ENCODE measurements at places on chromosomes 6 and 20.

GRCh38 chr6:92887871-92888270 lies 531.5 kb downstream of the EPHA7 start:
- DNase-seq: no peak

GRCh38 chr6:166379103-166379586 lies 3.6 kb downstream of the MPC1 start:
- no peak for DNase-seq

DNA sequence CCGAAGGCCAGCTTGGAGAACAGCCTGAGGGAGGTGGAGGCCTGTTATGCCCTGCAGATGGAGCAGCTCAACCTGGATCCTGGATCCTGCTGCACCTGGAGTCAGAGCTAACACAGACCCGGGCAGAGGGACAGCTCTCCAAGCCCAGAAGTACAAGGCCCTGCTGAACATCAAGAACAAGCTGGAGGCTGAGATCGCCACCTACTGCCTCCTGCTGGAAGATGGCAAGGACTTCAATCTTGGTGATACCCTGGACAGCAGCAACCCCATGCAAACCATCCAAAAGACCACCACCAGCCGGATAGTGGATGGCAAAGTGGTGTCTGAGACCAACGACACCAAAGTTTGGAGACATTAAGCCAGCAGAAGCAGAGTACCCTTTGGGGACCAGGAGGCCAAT lies 223.5 kb upstream of the ID4 start:
- no peak for DNase-seq

DNA sequence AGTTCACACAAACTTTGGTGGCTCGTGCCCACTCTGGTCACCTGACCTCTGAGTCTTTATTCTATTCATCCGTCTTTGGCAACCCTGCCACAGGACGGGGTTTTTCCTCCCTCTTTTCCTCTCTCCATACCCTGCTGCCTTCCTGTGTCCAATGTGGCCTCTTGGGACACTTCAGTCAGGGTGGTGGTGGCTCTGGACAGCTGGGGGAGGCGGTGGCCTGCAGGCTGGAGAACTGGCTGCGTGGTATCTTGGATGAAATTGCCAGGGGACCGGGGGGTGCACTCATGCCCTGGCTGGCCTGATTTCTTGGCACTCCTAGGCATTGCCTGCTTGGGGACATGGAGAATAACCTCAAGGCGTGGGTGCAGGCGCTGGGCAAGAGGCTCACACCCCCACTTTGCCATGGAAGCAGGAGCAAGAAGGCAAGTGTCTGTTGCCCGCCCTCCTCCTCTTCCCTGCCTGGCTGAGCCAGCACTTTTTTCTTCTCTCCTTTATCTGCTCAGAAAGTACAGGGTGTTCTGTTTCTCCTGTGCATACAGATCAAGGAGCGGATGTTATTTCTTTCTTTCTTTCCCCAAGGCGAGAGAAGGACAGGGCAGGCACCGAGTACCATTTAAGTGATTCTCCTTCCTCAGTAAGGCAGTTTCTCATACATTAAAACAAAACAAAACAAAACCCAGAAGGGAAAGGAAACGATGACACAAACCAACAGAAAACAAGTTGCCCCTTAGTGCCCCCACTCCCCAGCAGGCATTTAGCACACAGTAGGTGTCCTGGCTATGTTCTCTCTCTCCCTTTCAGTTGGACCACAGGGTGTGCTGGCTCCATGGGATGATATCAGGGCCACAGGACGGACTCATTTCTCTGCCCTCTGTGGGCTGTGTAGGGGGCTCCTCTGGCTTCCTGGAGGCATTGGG lies 155.5 kb upstream of the RNF24 start:
- no peak for DNase-seq

DNA sequence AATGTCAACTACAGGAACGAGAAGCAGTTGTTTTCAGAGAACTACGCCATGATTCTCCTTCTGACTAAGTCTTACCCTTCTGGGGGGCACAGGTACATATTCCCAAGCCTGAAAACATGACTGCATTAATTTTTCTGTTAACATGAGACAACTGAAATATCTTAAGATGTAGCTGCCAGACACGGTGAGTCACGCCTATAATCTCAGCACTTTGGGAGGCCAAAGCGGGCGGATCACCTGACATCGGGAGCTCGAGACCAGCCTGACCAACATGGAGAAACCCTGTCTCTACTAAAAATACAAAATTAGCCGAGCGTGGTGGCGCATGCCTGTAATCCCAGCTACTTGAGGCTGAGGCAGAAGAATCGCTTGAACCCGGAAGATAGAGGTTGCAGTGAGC lies 21.7 kb downstream of the TBC1D20 start:
- no peak for DNase-seq

DNA sequence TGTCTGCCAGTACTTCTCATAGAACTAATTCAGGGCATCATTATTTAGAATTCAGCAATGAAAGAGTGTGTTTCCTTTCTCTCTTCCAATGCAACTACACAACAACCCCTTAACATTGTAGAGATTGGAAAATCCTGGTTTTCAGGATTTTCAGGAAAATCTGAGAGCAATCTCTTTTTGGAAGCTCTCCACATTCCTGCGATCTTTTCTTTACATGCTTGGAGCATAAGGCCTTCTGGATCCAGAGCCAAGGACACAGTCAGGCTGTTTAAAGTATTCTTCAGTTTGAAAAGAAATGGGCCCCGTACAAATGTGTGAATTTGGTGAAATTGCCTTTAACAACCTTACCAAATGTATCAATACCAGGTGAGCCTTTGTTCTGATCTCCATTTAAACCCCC lies 469.7 kb downstream of the PKHD1 start:
- no peak for DNase-seq

- DNase-seq: no peak
Measured at GRCh38 chr6:168032005-168032760, 34.7 kb downstream of the KIF25 start.

GRCh38 chr6:151630991-151631655 lies 137.3 kb downstream of the CCDC170 start:
- DNase-seq: no peak

DNA sequence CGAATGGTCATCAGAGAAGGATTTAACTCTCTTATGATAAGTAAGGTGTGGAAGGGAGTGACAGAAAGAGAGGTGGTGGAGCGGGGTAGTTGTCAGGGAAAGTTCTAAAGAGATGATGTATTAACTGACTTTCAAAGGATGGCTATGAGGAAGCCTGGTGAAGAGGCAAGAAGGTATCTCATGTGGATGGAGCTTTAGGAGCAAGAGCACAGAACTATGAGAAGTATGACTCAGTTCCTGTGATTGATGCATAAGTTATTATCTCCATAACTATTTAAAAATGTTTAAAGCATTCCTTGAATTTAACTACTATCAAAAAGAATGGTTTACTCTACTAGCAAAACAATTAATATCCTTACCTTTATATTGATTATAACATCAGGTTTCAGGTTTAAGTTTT lies 28.8 kb downstream of the AK9 start:
- DNase-seq: no peak

DNA sequence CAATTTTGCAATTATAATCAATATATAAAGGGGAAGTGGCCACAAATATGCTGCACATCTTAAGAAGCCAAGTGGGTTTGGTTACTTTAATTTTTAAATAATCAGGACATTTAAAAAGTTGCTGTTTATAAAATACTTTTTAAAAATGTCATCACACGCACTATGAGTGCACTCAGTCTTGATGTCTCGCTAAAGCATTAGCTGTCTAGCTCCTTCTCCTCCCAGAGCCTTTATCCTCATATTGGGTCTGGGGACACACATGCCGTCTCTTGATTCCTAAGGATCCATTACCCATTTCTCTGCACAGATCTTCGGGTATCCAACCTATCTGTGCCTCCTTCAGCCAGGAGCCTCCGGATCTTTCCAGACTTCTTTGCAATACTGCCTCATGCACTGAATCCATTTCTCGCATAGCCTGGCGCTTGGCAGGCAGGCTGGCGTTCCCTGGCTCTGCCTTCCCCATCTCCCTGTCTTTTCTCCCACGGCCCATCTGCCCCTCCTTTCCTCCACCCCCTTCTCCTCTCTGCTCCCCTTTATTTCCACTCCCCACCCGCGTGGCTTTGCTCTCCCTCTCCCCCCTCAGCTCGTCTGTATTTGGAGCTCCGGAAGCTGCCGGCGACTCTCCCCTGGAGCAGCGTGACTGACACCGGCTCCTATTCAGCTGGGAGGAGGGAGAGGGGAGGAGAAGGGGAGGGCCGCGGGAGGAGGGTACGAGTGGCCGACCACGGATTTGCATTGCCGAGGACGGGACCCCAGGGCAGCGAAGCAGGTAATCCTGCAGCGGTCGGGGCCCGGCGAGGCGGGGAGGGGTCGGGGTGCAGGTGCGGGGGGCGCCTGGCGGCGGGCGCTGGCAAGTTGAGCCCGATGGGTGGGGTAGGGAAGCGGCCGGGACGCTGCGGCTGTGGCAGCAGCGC lies at the start of gene CAP2:
Gene CAP2 (plus strand): TSS at position 618 of the 914 bp plus-strand sequence. CDS start 27,961 bp downstream, outside the sequence.
- DNase-seq: peak; percentile 14

- no peak for DNase-seq
Measured at GRCh38 chr6:92723390-92723931, 695.9 kb downstream of the EPHA7 start.

- no peak for DNase-seq
Measured at GRCh38 chr20:10806539-10806938, 132.7 kb upstream of the JAG1 start.

- no peak for DNase-seq
Measured at GRCh38 chr6:11111769-11112437, 378 bp upstream of the ERVFRD-1 start.

DNA sequence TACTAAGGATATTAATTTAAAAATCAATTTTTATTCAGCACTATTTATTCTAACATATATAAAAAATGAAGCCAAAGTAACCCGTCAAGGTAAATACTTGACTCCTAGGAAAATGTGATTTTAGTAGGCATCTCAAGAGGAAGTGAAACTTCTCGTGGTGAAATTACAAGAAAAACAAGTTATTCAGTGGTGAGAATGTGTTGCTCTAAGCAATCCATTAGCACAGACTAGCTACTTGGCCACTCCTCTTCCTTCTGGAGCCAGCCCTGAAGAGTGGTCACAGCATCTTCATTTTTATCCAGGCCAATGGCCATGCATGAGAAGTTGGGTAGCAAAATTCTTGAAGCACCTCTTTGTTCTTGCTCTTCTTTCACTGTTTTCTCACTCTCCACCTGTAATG lies 40.4 kb upstream of the GFRAL start:
- no peak for DNase-seq

DNA sequence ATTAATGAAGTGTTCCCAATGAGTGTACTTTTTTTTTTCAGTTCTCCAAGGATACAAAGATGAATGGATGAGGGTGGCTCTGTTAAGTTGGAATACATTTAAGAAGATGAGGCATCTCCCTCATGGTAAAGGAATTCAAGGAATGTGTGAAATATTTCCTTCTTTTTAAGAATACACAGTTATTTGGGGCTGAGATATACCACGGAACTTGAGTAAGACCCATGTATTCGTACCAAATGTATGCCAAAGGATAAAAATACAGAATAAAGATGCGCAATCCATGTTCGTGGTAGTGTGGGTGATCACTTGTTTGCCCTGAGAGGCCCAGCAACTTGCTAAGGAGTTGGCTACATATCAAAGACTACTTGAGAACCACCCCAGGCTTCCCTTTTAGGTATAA lies 164.2 kb upstream of the TCF21 start:
- DNase-seq: no peak

DNA sequence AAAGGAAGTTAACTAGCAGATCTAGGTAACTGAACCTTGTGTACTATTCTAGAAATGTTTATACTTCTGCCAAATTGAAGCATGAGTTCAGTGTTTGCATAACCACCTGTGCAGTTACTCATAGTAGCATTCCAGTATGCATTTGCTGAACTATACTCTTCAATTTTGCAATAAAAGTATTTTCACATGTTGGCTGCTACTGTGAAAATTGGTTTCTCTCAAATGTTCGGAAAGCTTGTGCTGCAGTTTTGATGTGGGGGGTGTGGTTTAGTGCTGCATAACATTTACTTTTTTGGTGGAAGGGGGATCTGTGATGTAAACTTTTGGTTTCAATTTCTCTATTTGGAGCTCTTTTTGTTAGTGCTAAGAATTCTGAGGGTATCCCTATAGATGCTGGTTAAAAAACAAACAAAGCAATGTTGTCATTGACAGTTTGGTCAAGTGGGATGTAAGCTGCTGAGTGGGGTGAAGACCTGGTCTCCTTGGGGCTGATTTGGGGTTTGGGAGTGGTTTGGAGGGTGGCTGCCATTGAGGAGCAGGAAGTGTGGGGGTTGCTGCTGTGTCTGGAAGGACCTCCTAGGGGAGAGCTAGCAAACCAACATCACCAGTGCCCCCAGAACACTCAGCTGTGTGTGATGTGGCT lies 87.8 kb downstream of the CARMIL1 start:
- DNase-seq: no peak

- DNase-seq: no peak
Measured at GRCh38 chr6:1735239-1735803, 125.6 kb downstream of the FOXC1 start.

DNA sequence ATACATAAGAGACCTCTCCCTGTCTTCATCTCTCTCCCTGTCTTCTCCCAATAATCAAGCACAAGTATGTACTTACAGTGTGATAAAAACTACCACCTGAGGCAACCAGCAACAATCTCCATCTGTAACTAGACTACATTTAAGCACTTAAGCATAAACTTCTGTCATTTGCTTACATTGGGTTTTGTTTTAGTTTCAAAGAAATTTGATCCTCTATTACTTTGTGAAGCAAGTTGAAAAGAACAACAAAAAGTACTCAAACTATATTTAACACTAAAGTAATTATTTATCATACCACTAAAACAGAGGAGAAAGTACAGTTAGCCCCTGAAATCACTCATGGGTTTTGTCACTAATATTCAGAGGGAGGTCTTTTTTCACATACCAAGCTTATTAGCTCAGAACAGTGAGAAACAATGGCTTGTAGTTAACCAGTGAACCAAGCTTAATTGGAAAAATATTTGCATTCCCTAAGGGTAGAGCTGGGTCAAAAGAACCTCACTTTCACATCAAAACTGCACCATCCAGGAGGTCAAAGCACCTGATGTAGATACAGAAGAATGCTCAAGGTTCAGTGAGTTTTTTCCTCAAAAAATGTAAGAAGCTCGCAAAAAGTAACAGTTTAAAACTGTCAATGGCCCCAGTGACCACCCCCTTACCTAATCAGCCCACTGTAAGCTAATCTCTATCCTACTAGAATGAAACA lies 34.1 kb downstream of the DCDC2 start:
- DNase-seq: no peak

DNA sequence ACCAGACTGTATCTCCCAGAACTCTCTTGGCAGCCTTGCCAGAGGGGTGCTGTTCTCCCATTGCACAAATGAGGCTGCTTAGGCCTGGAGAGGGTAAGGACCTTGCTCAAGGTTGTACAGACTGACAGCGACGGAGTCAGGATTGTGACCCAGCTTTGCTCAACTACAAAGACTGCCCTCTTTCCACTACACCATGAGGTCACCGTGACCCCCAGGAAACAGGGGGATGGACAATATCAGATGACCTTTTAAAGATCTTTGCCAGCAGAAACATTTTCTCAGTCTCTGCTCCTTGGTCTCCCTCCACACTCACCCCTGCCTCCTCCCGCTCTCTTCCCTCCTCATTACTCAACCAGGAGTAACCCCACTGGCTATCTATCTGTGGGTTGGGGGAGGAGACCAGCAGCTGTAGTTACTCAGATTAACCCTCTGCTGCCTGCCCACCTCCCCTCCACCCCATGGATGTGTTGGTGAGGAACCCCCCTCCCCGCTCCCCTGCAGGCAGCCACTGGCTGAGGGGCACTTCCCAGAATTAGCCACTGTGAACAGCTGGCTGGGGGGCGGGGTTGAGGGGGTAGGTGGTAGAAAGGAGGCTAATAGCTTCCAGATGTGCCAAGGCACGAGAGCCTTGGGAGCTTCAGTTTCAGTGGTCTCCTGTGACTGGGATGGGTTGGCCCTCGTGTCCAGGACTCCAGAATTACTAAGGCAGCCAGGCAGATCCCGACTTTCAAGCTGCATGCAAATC lies 26.9 kb upstream of the MRPS18A start:
- DNase-seq: no peak

- DNase-seq: no peak
Measured at GRCh38 chr20:38266426-38266825, 5.9 kb upstream of the KIAA1755 start.

Data from DMS79 treated with DMSO at 0.1 percent for 48 hours (cell line).